ENCODE measurements at places on chromosomes 7 and 10.

- DNase-seq = no peak
Measured at GRCh38 chr10:110650265-110650668, 6.1 kb downstream of the RBM20 start.

DNA sequence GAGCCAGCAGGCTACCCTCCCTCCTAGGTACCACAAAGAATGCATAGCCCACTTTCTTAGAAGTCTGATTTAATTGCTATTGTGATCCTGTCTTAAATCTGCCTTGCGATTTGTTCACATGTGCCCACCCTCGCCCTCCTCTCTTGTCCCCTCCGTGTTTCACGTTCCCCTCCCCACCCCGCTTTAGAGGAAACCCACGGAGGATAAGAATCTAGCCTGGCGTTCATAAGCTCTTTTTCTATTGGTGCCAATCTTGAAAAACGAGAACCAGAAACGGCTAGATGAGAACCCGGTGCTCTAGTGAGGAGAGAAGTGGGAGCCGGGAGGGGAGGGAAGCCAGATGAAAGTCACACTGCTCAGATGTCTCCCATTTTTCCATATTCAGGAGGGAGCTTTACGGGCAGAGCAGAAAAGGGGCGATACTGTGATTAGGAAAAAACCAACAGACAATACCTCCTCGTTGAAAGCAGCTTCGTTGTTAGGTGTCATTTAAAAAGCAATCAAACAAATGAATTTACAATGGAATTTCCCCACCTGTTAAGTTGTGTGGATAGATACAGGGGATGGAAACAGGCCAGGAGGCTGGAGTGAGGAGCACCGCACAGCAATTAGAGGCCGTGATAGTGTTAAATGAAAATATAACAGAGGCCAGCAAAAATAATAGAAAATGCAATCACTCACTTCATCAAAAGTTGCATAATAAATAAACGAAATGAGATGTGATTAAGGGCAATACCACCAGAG is 272.1 kb downstream of the GATA3 start:
- no peak for DNase-seq

DNA sequence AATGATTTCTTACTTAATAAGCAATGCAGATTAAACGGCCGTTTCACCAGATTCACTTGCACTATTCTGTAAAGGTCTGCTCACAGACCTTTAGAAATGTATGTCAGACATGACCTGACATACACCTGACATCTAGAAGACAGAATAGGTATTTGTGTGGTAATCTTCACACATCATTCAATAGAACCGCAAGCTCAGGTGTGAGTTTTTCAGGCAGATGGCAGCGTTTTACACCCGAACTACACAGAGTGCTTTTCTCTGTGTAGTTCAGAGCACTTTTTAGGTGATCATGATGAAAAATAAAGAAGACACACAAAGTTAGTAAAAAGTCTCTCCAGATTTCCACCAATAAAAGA is 63.2 kb downstream of the PRKCQ start:
- DNase-seq = no peak

DNA sequence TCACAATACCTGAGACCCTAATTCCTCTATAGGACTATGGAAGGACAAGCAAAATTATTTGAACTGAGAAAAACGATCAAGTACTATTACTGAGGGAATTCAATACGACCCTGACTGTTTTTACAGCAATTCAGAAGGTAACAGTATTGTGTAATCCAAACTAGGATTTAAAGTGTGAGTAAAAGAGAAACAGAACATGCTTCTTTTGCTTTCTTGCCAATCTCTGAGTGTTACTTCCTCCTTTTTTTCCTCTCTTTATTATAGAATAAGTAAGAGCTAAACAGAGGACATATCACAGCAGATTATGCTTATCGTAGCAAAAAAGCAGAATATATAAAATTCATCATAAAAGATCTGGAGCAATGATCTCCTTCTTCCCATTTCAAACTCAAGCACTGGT is 292.1 kb downstream of the THSD7A start:
- DNase-seq = no peak

DNA sequence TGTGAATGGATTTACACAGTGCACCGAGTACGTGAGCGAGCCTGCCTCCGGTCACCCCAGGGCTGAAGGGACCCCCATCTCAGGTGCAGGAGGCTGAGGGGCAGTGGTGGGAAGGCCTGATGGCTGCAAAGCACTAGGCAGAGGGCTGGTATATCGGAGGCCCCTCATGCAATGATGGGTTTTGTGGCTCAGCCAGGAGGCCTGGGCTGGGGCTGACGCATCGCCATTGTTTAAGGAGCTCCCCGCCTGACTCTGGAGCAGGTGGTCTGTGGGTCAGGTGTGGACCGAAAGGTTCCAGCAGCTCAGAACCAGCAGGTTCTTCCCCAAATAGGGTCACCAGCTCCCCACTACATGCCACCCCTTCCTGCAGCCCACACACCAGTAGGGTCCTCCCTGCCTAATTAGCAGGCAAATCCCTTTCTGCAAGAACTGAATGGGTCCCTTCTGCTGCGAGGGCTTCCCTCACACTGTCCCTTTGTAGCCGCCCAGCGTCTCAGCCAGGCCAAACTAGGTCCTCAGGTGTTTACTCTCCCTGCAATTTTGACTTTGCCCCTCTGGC is 33.0 kb downstream of the OAT start:
- DNase-seq = no peak

DNA sequence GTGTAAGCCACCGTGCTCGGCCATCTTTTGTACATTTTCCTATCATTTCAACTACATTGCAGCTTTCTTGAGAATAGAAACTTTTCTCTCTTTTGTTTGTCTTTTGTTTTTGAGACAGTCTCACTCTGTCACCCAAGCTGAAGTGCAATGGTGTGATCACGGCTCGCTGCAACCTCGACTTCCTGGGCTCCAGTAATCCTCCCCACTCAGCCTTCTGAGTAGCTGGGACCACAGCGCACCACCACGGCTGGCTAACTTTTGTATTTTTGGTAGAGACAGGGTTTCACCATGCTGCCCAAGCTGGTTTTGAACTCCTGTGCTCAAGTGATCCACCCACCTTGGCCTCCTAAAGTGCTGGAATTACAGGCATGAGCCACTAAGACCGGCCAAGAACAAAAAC is 31.3 kb upstream of the DAGLB start:
- no peak for DNase-seq

DNA sequence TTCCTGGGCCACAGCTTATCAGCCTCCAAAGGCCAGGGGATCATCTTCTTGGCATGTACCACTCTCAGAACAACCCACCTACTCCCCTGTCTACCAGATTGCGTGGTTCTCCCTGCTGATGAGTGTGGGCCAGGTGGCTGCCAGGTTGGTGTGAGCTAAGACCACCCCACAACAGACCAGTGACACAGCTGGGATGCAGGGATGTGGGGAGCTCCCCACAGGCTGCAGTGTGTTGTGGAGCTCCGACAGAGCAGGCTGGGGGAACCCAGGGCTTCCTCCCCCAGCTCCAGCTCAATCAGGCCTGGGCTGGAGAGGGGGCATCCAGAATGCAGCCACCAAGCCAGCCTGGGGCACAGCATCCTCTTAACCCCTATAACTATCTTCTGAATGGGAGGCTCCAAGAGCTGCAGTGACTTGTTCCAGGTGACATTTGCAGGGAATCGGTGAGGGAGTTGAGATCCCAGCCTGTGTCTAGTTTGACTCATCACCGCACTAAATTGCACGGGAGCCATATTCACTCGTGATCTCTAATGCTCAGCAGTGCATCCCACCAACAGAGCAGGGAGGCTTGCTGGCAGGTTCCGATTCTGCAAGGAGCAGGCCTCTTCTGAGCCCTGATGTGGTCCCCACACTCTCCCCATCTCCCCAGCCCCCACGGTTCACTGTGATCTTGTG is 596 bp upstream of the GDF2 start:
- no peak for DNase-seq

DNA sequence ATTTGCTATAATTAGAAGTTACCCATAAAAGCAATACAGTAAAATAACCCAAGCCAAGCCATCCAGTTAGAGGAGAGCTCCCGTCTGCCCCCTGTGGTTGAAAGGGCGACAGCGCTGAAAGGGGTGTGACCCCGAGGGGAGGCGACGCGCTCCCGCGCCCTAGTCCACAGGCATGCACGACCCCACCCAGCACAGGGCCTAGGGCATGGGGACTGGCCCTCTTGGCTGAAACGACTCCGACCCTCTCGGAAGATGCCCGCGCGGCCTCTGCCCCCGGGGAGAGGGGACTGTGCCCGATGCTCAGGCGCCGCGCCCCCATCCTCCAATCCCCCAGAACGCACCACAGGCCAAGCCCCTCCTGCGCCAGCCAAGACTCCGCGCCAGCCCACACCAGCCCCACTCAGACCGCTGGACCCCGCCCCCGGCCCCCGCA is 64.0 kb downstream of the CSGALNACT2 start:
- no peak for DNase-seq

DNA sequence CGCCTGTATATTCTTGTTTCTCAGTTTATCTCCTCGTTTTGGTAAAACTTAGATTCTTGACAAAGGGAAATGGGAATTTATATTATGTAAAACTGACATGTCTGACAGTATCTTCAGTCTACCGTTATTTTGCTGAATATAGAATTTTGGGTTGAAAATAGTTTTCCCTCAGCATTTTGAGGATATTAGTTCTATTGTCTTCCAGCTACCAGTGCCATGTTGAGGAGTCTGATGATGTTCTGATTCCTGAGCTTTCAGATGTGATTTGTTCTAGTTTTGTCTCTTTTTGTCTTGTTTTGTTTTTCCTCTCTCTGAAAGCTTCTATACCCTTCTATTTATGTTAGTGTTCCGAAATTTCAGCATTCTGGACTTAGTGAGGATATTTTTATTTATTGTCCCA is 8.0 kb upstream of the PRKAR2B start:
- no peak for DNase-seq

GRCh38 chr10:106672517-106673175 is 491.9 kb downstream of the SORCS1 start:
- no peak for DNase-seq

GRCh38 chr7:38829488-38830165 is 79.4 kb downstream of the VPS41 start:
- DNase-seq = no peak

GRCh38 chr7:38199154-38199553 is 21.1 kb downstream of the STARD3NL start:
- no peak for DNase-seq

- no peak for DNase-seq
Measured at GRCh38 chr10:132647424-132647823, 109.8 kb downstream of the INPP5A start.

DNA sequence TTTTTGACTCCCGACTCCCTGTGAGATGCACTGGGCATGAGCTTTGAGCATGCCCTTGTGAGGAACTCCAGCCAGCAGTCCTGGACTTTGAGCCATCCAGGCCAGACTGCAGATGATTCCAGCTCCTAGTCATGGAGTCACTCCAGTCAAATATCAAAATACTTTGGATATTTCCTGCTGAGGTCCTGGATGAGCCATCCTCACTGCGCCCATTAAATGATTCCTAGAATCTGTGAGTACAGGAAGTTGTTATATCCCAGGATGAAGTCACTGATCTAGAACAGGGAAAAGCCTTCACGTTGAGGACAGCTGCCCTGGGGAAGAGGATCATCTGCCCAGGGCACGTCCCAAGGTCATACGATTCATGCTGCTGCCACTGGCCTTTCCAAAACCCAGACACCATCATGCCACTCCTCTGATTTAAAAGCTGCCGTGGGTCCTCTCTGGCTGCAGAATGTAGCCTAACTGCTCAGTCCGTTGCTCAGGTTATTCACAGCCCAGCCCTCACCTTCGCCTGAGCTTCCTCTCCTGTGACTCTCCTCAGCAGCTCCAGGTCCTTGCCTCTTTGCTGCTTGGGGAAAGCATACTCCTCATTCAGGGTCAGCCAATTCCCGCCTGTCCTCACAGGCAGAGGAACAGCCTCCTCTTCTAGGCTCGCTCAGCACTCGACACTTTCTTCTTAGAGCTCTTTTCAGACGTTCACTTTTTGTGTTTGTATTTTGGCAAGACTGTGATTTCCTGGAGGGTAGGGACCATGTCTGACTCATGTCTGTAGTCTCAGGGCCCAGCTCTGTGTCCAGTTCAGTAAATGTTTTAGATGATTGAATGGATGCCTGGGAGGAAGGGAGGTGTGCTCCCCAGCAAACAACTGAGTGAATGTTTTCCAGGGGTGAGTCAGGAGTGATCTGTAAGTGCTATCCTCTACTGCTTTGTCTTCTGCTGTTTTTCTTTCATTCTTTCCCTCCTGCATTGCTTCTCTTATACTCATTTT is 157.8 kb downstream of the SNX10 start:
- DNase-seq = no peak

DNA sequence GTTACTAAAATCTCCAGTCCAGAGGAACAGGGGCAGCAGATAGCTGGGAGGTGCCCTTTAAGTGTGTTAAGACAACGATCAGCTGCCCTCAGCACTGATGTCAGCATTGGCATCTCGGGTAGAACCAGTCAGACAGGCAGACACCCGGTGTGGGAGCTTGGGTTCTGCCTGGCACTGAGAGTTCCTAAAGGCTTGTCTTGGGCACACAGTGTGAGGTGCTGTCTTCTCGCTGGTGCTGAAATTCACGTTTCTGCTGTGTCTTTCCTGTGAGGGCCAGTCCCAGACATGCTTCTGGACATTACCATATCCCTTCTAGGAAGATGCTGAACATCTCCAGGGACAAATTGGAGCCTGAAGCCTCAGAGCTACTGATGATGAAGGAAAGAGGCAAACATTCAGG is 156.2 kb downstream of the DNAJB6 start:
- no peak for DNase-seq

DNA sequence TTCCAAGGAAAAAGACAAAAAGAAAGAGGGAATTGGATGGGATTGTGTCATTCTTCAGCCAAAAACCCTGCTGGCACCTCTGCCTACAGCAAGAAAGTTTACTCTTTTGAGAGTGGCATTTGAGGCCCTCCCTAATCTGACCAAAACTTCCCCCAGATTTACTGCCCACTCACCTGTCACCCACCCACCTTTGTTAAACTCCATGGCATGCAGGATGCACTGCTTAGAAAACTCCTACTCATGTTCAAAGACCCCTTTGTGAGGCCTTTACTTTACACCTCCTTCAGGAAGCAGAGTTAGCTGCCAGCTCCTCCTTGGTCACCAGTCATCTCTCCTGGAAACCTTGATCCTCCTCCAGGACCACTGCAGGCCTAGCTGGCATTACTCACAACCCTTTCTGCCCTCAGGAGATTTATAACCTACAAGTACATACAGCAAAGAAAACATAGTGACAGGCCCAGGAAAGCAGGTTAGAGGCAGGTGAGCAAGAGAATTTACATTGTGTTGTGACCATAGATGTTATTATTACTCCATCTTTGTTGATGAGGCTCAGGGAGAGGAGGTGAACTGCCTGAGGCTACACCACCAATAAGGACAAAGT is 10.3 kb upstream of the PLAC9 start:
- DNase-seq = no peak

DNA sequence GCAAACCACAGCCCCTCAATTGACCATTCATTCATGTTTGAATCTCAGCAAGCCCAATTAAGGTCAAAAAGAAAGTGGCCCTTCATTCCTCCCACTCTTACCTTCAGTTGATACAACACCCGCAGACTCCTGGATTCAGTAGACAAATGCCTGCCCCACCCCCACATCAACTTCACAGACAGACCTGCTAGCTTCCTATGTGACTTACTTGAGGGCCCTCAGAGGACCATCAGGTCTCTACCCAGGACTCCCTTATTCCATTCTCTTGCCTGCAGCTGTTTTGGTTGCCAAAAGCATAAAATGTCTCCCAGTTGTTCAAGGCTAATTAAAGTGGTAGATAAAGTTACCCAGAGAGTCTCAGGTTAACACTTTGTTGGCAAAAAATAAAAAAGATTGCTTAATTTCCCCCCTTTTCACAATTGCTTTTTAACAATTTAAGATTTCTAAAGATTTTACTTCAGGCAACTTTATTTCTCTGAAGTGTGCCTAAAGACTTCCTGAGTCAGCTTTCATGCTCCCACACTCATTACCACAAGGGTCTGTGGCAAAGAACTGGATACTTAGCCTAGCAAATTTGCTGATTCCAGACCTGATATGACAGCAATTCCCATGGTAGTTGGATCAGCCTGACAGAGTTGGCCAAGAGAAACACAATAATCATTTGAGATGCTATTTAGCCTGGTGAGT is 3.3 kb upstream of the MTERF1 start:
- no peak for DNase-seq

Measured in cerebellar cortex (tissue), 1 donor.